Activated gamma-delta T cell (primary cell): ENCODE measurements at places on chromosomes 2 and 18.

DNA sequence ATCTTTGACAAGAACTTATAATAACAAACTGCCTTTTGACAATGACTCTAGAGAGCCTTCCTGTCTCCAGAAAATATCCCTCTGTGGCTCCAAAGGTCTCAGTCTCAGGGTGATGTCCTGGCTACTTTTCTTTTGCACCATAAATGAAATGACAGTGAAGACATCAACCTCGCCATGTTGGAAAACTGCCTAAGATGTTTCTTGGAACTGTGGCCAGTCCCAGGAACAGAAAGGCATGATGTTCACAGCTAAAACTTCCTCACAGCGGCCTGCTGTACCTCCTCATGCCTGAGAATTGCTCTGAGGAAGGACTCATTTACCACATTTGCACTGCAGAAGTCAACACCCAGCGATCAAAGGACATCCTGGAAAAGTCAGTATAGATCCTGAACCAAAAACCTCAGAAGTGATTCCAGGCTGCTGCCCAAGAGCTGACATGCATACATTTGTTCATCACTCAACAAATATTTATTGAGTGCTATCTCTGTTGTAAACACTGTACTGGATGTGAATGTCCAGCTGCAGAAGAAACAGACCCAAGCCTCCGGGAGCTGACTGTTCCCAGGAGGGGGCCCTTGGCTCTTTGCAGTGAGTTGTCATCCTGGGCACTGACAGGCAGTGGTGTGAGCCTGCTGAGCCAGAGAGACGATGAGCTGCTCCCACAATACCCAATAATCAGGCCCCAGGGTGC, 64.3 kb upstream of the ACSL3 start:
- DNase-seq = no peak

- no peak for DNase-seq
These were observed 136.3 kb downstream of the CD8B2 start for GRCh38 chr2:106623456-106623855.

DNA sequence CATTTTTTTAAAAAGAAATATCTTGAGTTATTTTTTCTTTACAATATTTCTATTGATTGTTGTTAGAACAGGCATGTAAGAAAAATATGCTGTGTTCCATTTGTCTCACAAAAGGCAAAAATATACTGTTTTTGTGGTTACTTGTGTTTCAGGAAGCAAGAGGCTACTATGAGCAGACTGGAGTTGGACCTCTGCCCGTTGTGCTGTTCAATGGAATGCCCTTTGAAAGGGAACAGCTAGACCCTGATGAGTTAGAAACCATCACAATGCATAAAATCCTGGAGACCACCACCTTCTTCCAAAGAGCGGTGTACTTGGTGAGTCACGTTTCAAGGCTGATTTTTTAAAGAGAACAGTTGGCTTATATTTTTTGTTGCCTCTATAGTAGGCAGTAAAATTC, 54.7 kb downstream of the UGGT1 start:
- DNase-seq = no peak

DNA sequence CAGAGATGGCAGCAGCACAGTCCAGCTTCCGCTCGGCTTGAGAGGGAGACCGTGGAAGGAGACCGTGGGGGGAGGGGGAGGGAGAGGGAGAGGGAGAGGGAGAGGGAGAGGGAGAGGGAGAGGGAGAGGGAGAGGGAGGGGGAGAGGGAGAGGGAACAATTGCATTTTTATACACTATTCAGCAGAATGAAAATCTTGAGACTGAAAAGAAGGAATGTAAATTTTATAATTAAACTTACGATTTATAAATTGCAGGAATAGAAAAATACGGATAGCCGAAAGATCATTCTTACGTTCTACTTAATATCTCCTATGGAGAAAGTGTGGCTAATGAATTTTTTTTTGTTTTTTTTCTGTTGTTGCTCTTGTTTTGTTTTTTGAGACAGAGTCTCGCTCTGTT, 12.5 kb upstream of the COLEC12 start:
- no peak for DNase-seq

DNA sequence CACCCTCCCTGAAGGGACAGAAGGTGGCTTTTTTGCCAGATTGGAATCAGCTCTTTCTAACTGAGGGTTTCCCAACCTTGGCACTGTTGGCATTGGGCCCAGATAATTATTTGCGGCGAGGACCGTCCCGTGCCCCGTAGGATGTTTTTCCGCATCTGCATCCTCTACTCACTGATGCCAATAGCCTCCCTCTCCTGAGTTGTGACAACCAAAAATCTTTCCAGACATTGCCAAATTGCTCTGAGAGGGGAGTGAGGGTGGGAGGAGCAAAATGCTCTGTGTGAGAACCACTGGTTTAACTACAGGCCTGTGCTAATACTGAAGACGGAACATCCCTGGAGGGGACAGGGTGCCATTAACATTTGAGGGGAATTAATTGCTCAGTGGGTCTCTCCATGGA, 33.6 kb upstream of the GLI2 start:
- no peak for DNase-seq

DNA sequence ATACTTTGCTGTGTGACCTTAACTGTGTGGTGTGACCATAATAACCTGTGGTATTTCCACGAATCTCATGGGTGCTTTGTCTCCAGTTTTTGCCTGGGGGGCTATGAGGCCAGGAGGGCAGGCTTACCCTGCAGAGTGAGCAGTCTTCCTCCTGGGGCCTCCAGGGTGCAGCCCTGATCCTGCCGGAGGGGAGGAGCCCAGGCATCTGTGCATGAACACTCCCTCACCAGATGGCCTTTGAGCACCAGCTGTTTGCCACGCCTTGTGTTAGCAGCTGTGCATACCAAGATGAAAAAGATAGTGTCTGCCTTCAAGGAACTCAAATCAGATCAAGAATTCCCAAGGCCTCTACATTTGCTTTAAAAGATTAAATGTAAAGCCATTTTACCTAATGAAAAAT, 75.0 kb upstream of the RBM44 start:
- DNase-seq = no peak

DNA sequence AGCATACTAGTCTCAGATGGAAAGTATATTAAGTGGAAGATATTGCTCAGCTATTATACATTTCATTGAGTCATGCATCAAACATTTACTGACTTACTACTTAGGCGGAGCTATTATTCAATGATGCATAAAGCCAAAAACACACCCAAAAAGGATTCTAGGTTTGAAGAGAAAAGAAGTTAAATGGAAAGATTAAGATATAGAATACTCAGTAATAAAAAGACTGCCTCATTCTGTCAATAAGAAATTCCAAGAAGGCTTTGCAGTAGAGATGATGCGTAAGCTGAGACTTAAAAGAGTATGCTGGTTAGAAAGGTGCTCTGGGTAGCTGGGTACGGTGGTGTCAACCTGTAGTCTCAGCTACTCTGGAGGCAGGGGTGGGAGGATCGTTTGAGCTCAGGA, 27.6 kb downstream of the STK17B start:
- no peak for DNase-seq

DNA sequence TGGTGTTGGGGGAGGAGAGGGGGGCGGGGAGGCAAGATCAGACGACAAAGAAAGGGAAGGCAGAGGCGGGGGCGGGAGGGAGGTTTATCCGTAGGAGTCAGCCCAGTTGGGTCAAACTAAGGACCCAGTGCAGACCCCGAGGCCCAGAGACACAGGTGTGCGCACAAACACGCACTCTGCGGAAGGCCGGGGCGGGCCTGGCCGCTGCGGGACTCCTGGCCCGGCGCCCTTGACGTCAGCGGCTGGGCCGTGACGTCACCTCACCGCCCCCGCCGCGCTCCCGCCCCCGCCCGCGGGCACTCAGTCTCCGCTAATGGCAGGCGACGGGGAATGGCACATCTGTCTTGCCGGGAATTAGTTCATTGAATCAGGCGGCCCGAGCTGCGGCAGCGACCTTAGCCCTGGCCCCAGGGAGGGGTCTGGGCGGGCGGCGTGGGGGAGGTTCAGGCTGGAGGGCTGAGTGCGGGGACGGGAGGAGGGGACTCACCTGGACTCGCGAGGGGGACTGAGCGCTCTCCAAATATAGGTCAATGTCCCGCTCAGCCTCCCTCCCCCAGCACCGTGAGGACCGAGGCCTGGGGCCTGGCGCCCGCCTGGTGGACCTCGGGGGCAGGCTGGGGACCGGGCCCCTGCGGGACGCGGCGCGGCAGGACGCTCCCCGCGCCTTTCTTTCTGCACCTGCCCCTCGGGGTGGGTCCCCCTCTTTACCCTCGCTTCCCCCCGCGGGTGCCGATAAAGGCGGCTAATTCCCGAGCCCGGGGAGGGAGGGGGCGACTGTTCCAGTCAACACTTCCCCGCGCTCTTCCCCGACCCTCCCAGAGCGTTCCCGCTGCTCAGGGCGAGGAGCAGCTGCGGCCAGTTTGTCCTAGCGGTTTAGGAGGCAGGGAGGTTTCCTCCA, 15.5 kb upstream of the ECEL1 start:
- DNase-seq = peak; percentile 26

GRCh38 chr2:217360781-217361482, 501.1 kb upstream of the TNP1 start:
- DNase-seq = no peak

DNA sequence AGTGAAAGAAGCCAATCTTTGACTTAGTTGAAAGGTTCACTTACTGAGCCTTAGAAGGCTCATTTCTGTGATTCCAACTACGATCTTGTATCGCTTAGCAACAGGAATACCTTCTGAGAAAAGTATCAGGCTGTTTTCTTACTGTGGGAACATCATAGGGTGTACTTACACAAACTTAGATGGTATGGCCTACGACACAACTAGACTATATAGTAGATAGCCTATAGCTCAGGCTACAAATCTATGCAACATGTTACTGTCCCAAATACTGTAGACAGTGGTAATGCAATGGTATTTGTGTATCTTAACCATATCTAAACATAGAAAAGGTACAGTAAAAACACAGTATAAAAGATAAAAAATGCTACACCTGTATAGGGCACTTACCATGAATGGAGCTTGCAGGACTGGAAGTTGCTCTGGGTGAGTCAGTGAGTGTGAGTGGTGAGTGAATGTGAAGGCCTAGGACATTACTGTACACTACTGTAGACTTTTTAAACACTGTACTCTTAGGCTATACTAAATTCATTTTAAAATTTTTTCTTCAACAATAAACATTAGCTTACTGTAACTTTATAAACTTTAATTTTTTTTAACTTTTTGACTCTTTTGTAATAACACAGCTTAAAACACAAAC, 148.8 kb upstream of the STON1 start:
- no peak for DNase-seq
